Glutamatergic neuron (in vitro differentiated cells): ENCODE measurements at places on chromosomes 11 and 22. TPM values are rescaled to one million over a fixed set of nuclear protein-coding genes. Genes with fewer than 3 reads are reported as not detected.

- DNase-seq = no peak
- H3K27ac ChIP-seq = no peak overlapping the region
- peaks cover 2% of the 10 kb centered on the region for H3K4me1 ChIP-seq
- H3K36me3 ChIP-seq = no peaks in the 10 kb centered on the region
Observed at GRCh38 chr11:13140028-13140870, 131.1 kb downstream of the RASSF10 start.

- peaks cover 17% of the 10 kb centered on the region for H3K36me3 ChIP-seq
- H3K4me3 ChIP-seq = no peak overlapping the region
- peaks cover 7% of the 10 kb centered on the region for H3K27me3 ChIP-seq
- H3K4me1 ChIP-seq = peaks cover 37% of the 10 kb centered on the region
- H3K27ac ChIP-seq = peak overlapping the region; percentile 21
Observed at GRCh38 chr11:61150706-61151544, 10.3 kb downstream of the VPS37C start.

DNA sequence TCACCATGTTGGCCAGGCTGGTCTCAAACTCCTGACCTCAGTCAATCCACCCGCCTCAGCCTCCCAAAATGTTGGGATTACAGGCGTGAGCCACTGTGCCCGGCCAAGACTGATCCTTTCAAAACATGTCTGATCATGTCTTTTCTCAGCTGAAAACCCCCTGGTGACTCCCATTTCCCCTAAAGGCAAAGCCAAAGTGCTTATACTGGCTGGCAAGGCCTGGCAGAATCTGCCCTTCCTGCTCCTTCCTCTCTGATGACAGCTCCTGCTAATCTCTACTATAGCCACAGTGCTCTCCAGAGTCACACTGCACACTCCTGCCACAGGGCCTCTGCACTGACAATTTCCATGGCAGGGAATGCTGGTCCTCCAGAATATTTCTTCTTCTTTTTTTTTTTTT lies 2.6 kb upstream of the MCHR1 start:
- peaks cover 17% of the 10 kb centered on the region for H3K4me1 ChIP-seq
- H3K27ac ChIP-seq = no peak overlapping the region
- H3K4me3 ChIP-seq = no peak overlapping the region
- DNase-seq = no peak
- no peaks in the 10 kb centered on the region for H3K27me3 ChIP-seq

DNA sequence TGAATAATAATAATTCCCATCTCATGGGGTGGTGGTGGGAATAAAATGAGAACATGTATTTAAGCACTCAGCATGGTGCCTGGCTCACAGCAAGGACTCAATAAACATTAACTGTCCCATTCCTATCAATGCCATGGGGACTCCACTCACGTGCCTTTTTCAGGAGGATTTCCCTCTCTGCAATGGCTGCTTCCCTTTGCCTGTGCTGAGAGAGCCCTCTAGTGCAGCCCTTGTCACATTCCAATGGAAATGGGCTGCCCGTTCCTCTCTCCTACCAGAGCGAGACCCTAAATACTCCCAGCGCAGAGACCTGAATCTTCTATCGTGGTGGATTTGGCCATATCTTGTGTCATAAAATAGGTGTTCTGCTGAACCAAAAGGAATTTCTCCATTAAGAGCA lies 621.5 kb upstream of the B3GAT1 start:
- no peak overlapping the region for H3K4me3 ChIP-seq
- no peaks in the 10 kb centered on the region for H3K4me1 ChIP-seq
- peak; percentile 57 for DNase-seq
- H3K27ac ChIP-seq = no peak overlapping the region

GRCh38 chr22:19214078-19214473 lies 35.5 kb upstream of the SLC25A1 start:
- DNase-seq = no peak
- peaks cover 3% of the 10 kb centered on the region for H3K4me1 ChIP-seq
- no peak overlapping the region for H3K4me3 ChIP-seq
- H3K27me3 ChIP-seq = peaks cover 1% of the 10 kb centered on the region

GRCh38 chr11:106503901-106504300 lies 426.4 kb downstream of the AASDHPPT start:
- no peak overlapping the region for H3K4me3 ChIP-seq
- no peaks in the 10 kb centered on the region for H3K36me3 ChIP-seq

GRCh38 chr11:2995031-2995561 lies 3.0 kb upstream of the NAP1L4 start:
- no peaks in the 10 kb centered on the region for H3K36me3 ChIP-seq
- H3K4me1 ChIP-seq = peaks cover 3% of the 10 kb centered on the region
- no peak for DNase-seq
- H3K27me3 ChIP-seq = peaks cover 7% of the 10 kb centered on the region
- no peak overlapping the region for H3K4me3 ChIP-seq

GRCh38 chr11:11843211-11843621 lies 1.4 kb downstream of the USP47 start:
- H3K4me3 ChIP-seq = no peak overlapping the region
- H3K4me1 ChIP-seq = peaks cover 26% of the 10 kb centered on the region
- no peak overlapping the region for H3K27ac ChIP-seq
- no peak for DNase-seq

DNA sequence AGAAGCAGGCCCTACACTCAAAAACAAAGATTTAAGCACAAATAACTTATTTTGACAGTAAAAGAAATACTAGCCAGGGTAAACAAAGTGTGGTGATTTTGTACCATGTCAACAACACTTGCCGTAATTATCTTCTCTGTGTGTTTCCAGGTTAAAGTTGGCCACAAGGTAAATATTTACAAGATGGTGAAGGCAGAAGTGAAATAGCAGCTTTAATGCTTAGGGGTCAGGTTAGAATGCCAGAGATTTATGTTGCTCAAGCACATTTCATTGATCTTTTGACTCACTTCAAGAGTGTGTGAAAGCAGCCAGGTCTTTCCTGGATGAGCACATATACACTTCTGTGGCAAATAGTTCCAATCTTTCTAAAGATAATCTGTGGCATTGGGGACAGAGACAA lies 270.2 kb upstream of the LUZP2 start:
- H3K36me3 ChIP-seq = peaks cover 4% of the 10 kb centered on the region
- H3K27me3 ChIP-seq = peaks cover 2% of the 10 kb centered on the region
- no peak overlapping the region for H3K27ac ChIP-seq
- DNase-seq = no peak

DNA sequence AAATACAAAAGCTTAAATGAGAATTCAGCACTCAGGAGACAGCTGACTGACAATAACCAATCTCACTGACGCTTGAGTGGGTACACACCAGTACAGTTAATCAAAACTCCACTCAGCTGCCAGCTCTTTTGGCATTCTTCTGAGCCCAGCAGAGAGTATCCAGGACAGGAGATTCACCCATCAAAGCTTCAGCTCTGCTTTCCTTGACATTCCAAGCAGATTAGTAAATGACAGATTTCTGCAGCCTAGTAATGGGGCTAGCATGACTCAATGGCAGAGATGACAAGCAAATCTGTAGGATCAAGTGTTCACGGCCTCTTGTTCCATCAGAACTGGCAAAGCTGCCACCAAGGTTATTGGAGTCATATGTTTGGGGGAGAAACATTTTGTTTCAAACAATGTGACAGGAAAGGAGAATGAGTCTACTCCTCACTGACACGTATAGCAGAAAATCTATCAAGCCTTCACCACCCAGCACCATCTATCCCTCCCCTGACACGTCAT lies 420.0 kb downstream of the DYNC2H1 start:
- H3K4me1 ChIP-seq = peaks cover 2% of the 10 kb centered on the region
- no peaks in the 10 kb centered on the region for H3K27me3 ChIP-seq
- no peak overlapping the region for H3K4me3 ChIP-seq
- no peak for DNase-seq
- no peaks in the 10 kb centered on the region for H3K36me3 ChIP-seq
- no peak overlapping the region for H3K27ac ChIP-seq

DNA sequence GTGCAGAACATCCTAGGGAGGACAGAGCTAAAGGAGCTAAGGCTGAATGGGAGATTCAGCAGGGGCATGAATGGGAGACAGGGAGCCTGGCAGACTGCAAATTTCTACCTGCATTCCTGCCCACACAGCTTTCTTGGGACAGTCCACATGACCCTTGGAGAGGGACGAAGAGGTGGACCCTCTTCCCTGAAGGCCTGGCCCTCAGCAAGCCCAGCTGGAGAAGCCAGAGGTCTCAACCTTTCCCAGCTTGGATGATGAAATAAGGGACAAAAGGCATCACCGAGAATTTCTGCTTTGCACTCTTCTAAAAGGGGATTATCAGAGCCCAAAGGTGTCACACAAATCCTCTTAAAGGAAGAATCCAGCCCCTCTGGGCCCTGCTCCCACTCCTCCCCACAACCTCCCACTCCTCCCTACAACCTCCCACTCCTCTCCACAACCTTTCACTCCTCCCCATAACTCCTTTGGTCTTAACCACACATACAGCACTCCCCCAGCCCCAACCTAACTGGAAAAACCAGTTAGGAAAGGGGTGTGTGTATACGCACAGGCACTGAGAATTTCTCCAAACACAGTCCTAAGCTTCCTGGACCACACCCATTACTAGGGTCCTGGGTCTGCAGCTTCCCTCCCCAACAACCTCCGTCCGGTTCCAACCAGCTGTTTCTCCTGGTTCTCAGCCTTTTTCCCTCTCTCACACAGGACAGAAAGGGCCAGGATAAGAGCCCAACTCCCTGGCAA lies 38.4 kb downstream of the RPL27A start:
- H3K36me3 ChIP-seq = no peaks in the 10 kb centered on the region
- peaks cover 10% of the 10 kb centered on the region for H3K4me1 ChIP-seq
- H3K4me3 ChIP-seq = no peak overlapping the region
- H3K27ac ChIP-seq = no peak overlapping the region
- no peak for DNase-seq

DNA sequence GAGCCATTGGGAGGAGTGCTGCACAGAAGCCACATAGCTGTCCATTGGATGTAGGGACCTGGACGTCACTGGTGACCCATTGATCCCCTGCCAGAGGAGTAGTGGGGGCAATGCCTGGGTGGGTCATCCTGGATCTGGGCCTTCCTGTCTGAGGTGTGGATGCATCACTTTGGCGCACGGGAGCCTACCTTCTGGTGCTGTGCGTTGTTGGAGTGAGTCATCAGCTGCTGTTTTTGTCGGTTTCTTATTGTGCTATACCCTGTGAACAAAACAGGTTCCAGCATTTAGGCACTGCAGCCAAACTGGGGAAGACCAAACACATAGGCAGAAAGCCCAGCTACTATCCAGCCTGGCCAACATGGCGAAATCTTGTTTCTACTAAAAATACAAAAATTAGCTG lies 3.2 kb downstream of the TAF6L start:
- peaks cover 12% of the 10 kb centered on the region for H3K4me1 ChIP-seq
- no peak overlapping the region for H3K27ac ChIP-seq
- DNase-seq = no peak
- H3K4me3 ChIP-seq = no peak overlapping the region
- H3K27me3 ChIP-seq = no peaks in the 10 kb centered on the region
- H3K36me3 ChIP-seq = no peaks in the 10 kb centered on the region

The MS4A3 gene
- total RNA-seq = not detected

The PKDREJ gene
- total RNA-seq = not detected

The DCHS1 gene
- total RNA-seq = 91.5 TPM

The TRIOBP gene
- 33.7 TPM for total RNA-seq

The OPCML gene
- 0.61 TPM for total RNA-seq

The APOBEC3C gene
- total RNA-seq = 0.71 TPM

The PLXNB2 gene
- total RNA-seq = 95.2 TPM

The SYT13 gene
- 7.5 TPM for total RNA-seq

The APOL4 gene
- total RNA-seq = not detected

The CCDC81 gene
- total RNA-seq = 0.74 TPM
